ENCODE measurements at places on chromosomes 4 and X.

DNA sequence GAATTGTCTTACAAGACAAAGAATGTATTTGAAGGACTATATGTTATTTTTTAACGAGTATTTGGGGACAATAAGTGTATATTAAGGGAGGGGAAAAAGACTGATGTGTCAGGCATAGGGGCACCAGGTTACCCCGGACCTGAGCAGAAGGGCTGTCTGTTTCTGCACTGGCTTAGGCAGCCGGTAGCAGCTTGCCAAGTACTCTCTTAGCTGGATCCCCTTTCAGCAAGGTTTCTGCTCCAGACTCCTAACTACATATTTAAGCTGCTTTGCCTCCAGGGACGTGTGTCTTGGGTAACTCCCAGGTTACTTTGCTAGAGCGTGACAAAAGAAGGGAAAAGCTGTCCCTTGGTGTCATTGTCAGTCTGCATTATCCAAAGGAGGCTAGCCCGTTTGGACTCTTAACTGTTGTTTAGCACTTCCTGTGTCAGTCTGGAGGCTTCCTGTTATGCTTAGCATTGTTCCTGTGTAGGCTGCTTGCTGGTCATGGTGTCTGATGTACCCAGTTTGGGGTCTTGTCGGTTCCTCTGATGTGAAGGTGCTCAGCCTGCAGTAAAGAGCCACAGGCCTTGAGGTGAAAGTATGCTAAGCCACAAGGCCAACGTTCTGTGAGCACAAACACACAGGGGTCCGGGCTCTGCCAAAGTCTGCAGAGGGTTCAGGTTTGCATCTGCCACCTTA, 11.6 kb downstream of the CXCR3 start:
- no peak for DNase-seq

GRCh38 chr4:145308598-145308997, 128.2 kb upstream of the OTUD4 start:
- DNase-seq: no peak

- DNase-seq: no peak
Measured at GRCh38 chrX:110245011-110245410, 72.9 kb downstream of the AMMECR1 start.

DNA sequence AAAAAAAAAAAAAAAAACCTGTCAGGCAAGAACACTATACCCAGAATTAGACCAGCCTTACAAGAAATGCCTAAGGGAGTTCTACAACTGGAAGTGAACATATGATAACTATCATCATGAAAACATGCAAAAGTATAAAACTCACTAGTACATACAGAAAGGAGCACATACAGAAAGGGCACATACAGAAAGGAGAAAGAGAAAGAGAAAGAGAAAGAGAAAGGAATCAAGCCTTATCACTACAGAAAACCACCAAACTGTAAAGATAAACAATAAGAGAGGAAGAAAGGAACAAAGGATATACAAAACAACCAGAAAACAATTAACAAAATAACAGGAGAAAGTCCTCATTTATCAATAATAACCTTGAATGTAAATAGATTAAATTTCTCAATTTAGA, 50.4 kb downstream of the PHKA1 start:
- DNase-seq: no peak

GRCh38 chrX:112688242-112688641, 8.5 kb upstream of the LHFPL1 start:
- no peak for DNase-seq

Measured in T-helper 22 cell (primary cell).